ENCODE measurements at places on chromosomes 2 and 18. TPM values are rescaled to one million over a fixed set of nuclear protein-coding genes. Genes with fewer than 3 reads are reported as not detected.

BOLL gene
- total RNA-seq, result not detected

KLF7 gene
- 33.4 TPM for total RNA-seq

SLC23A3 gene
- 1.2 TPM for total RNA-seq

DNA sequence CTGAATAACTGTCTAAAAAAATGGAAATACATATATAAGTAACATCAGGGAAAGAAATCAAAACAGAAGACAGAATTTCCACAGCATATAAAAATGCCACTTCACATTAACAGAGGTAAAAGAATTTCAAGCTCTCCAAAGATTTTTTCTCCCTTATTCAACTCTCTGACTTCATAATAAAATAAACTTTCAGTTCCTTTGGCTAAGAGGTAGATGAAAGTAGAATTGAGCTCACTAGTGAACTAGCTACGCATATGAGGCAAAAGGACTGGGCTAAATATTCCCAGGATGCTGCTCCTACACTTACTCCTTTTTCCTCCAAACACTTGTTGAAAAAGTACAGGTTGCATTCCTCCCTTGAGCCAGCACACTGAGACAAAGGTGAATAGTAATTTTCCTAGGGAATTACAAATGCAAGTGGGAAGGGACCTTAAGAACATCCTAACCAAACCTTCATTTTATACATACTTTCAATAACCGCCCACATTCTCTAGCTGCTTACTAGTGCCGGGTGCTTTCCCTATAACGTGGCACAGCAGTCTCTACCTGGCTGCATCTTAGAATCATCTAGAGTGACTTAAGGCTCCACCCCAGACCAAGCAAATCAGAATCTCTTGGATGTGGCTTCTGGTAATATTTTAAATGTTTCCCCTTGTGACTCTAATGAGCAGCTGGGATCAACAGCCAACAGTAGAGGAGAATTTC, 136.6 kb downstream of the MTCL1 start:
- DNase-seq, result no peak

GRCh38 chr2:134262684-134263083, 8.8 kb downstream of the MGAT5 start:
- no peak for DNase-seq

DNA sequence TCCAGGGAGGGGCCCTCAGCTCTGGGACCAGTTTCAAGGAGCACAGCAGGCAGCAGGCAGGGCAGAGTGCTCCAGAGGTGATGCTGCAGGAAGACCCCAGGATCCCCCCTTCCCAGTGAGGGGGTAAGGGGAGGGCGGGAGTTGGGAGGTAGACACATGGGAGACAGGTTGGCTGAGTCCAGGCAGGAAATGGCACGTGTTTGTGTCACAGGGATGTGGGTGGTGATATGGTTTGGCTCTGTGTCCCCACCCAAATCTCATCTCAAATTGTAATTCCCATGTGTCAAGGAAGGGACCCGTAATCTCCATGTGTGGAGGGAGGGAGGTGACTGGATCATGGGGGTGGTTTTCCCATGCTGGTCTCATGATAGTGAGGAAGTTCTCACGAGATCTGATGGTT, 25.2 kb upstream of the OTOS start:
- DNase-seq, result no peak

DNA sequence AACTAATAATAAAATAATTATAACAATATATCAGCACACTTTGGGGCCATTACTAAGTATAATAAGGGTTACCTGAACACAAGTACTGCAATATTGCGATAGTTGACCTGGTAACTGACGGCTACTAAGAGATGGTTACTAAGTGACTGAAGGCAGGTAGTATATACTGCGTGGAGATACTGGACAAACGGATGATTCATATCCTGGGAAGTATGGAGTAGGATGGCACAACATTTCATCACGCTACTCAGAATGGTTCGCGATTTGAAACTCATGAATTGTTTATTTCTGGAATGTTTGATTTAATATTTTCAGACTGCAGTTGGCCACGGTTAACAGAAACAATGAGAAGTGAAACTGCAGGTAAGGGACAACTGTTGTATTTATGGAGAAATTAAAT, 39.5 kb upstream of the FLACC1 start:
- DNase-seq, result no peak

DNA sequence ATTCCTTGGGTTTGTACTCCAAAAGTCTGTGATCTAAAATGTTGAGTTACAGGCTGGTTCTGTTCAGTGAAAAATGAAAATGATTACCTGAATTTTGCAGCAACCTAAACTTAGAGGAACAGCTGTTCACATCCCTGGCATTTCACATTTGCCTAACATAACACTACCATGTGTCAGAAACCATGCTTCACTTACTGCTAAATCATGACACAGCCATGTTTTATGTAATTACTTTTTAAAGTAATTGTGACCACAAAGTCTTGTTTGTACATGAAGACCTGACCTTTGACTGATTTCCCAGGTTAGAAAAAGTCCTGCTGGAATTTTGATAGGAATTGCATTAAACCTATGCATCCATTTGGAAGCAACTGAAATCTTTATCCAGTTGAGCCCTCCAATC, 79.1 kb downstream of the FAM168B start:
- DNase-seq, result no peak

- DNase-seq, result no peak
Observed at GRCh38 chr18:80189531-80189865, 57.8 kb downstream of the PARD6G start.

GRCh38 chr18:41324020-41324791, 630.8 kb upstream of the PIK3C3 start:
- no peak for DNase-seq

GRCh38 chr2:232816657-232817056, 40.3 kb upstream of the KCNJ13 start:
- no peak for DNase-seq

- peak; percentile 81 for DNase-seq
Observed at GRCh38 chr2:11446733-11447248, 19.2 kb downstream of the E2F6 start.

- DNase-seq, result no peak
Observed at GRCh38 chr2:216838151-216838550, 21.7 kb downstream of the TNP1 start.
